ENCODE measurements at places on chromosomes 16 and 17. TPM values are rescaled to one million over a fixed set of nuclear protein-coding genes. Genes with fewer than 3 reads are reported as not detected.

DNA sequence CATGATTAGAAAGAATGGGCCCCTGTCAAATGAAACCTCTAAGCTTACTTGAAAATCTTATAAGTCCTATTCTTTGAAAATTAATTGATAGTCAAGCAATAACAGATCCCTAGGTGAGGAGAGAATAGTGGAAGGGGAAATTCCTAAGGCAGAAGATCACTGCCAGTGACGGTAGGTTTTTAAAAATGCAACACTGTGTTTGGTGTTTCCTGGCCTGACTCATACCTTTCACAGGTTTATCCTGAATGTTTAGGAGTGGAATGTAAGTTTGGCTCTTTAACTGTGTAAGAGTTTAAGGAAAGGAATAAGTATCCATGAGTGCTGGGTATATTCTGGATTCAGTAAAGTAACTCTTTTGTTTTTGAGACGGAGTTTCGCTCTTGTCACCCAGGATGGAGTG, 23.8 kb downstream of the HAPSTR1 start:
- H3K4me1 ChIP-seq: peaks cover 71% of the 10 kb centered on the region
- H3K27me3 ChIP-seq: no peaks in the 10 kb centered on the region
- H3K27ac ChIP-seq: no peak overlapping the region
- peaks cover 3% of the 10 kb centered on the region for H3K36me3 ChIP-seq
- DNase-seq: no peak

DNA sequence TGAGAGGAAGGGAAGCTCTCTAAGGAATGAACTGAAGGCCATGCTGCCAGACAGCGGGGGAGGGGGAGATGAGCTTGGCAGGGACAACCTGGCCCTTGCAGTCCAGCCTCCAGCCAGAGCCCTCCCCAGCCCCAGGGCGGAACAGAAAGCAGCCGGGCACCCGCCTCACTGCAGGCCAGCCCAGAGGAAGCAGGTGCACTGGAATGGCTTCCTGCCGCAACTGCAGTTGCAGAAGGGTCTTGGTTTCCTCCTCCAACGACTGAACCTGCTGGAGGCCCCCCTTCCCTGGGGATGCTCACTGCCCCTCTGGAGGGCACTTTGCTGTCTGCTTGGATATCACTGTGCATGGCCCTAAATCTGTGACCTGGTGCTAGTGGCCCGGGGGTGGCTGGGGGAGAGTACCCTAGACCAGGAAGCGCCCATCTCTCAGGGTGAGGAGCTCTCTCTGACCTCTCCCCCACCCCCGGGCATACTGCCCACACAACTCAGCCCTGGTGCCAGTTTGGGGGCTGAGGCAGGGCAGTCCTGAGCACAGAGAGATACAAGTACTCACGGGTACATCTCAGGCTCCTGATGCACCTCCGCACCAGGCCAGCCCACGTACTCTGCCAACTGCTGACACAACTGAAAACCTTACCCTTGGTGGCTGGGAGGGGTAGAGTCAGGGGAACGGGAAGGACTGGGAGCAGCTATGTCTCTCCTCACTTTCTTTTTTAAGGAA, 41.1 kb downstream of the MYO18A start:
- H3K36me3 ChIP-seq: no peaks in the 10 kb centered on the region
- peak; percentile 76 for DNase-seq
- no peaks in the 10 kb centered on the region for H3K27me3 ChIP-seq
- H3K4me3 ChIP-seq: peak overlapping the region; percentile 61
- peak overlapping the region; percentile 93 for H3K27ac ChIP-seq
- peaks cover 49% of the 10 kb centered on the region for H3K4me1 ChIP-seq

DNA sequence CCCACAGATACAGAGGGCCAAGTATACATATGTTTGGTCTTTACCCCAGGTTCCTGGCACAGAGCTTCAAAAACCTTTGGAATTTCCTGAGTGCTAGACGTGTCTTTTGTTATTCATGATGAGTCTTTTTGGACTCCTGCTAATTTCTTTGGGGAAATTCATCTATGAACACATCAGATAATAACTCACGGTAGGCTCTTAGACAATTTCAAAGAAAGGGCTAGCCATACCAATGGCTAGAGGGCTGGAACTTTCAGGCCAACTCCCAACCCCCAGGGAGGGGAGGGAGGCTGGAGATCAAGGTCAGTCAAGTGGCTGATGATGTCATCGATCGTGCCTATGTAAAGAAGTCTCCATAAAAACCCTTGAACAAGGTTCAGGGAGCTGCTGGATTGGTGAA, 101.9 kb downstream of the STX8 start:
- no peak for DNase-seq
- no peaks in the 10 kb centered on the region for H3K27me3 ChIP-seq
- H3K4me1 ChIP-seq: peaks cover 10% of the 10 kb centered on the region
- no peaks in the 10 kb centered on the region for H3K36me3 ChIP-seq

DNA sequence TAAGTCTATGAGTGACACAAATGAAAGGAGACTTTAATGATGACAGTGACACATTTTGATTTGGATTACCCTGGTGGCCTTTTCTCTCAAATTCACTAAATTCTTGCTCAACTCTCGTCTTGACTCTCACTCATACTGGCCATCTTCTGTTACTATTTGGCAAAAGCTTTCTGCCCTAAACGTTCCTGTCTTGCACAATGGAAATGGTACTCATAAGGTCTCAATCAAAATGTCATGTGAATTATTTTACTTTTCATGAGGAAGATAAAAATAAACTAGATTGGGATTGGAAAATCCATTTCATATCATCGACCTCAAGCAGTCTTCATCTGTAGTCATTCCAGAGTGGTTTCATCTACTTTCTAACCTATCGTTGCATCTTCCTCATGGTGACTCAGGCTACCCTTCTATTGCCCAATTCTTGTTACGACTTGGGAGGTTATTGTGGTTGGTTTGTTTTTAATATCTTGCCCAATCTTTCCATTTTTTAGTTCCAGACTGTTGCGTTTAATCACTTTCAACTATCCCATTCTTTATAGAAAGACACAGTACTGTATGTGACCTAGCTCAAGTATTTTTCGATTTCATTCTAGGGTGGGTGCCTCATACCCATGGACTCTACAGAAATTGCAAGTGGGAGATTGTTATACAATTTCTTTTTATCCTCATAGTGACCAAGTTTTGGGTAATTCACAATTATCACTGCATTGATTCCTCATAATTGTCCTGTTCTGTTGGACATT, 317.2 kb upstream of the KCNJ16 start:
- no peak overlapping the region for H3K27ac ChIP-seq
- no peaks in the 10 kb centered on the region for H3K36me3 ChIP-seq
- no peak overlapping the region for H3K4me3 ChIP-seq
- no peak for DNase-seq

- no peaks in the 10 kb centered on the region for H3K27me3 ChIP-seq
- peaks cover 15% of the 10 kb centered on the region for H3K4me1 ChIP-seq
- no peaks in the 10 kb centered on the region for H3K36me3 ChIP-seq
- H3K4me3 ChIP-seq: no peak overlapping the region
- peak; percentile 35 for DNase-seq
Observed at GRCh38 chr17:77802811-77803220, 155.7 kb upstream of the TNRC6C start.

DNA sequence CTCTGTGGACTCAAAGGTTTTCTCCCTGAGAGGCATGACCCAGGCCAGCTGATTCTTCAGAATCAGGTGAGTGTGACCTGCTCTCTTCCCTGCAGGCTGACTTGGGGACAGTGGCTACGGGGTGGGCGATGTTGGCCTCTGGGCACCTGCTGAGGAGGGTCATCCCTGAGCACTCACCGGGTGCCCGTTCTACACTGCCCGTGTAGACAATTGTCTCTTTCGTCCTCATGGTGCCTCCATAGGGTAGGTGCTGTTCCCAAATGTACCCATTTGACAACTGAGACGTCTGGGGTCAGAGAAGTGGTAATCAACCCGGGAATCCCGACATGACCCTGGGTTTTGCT, 74.8 kb downstream of the GOSR1 start:
- no peak for DNase-seq
- H3K4me1 ChIP-seq: no peaks in the 10 kb centered on the region
- H3K36me3 ChIP-seq: no peaks in the 10 kb centered on the region
- H3K27me3 ChIP-seq: no peaks in the 10 kb centered on the region

DNA sequence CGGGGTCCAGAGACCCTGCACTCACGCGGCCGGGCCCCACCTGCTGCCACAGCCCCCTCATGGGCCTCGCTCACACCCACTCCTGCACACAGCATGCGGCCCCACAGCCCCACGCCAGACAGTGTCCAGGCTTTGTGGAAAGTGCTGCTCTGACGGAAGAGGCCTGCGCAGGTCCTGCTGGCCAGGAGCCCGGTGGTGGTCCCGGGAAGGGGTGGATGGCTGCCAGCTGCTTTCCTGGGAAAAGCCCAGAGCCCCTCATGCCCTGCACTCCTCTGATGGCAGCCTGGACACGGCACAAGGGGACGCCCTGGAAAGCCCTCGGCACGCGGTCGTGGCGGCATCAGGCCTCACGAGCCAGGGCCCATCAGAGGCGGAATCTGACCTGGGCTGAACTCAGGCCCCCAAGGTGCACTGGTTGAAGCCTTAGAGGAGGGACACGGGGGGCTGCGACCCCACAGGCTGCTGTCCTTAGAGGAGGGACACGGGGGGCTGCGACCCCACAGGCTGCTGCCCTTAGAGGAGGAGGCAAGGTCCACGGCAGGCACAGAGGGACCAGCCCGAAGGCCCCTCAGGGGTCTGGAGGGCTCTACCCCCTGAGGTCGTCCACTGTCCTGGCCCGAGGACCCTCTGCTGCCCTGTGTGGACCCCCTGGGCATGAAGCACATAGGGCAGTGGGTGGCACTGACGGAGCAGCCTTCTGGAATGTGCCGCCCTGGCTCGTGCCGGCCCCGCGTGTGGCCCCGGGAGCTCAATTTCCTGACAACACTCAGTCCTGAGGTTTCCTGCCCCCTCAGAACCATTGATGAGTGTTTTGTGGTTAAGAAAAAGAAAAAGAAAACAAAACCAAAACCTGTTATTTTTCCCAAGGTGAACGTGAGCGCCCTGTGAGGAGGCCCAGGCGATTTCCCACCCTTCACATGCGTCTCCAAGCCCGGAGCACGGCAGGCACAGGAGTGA, 22.1 kb downstream of the SOX8 start:
- H3K27ac ChIP-seq: no peak overlapping the region
- no peak for DNase-seq
- peaks cover 7% of the 10 kb centered on the region for H3K4me1 ChIP-seq

GRCh38 chr16:73216932-73217331, 169.0 kb upstream of the ZFHX3 start:
- no peaks in the 10 kb centered on the region for H3K27me3 ChIP-seq
- H3K27ac ChIP-seq: no peak overlapping the region
- H3K36me3 ChIP-seq: no peaks in the 10 kb centered on the region
- H3K4me1 ChIP-seq: no peaks in the 10 kb centered on the region
- H3K4me3 ChIP-seq: no peak overlapping the region

GRCh38 chr17:8256291-8256690, 7.2 kb downstream of the PFAS start:
- H3K27ac ChIP-seq: no peak overlapping the region
- H3K4me1 ChIP-seq: no peaks in the 10 kb centered on the region
- no peak overlapping the region for H3K4me3 ChIP-seq
- no peaks in the 10 kb centered on the region for H3K27me3 ChIP-seq

DNA sequence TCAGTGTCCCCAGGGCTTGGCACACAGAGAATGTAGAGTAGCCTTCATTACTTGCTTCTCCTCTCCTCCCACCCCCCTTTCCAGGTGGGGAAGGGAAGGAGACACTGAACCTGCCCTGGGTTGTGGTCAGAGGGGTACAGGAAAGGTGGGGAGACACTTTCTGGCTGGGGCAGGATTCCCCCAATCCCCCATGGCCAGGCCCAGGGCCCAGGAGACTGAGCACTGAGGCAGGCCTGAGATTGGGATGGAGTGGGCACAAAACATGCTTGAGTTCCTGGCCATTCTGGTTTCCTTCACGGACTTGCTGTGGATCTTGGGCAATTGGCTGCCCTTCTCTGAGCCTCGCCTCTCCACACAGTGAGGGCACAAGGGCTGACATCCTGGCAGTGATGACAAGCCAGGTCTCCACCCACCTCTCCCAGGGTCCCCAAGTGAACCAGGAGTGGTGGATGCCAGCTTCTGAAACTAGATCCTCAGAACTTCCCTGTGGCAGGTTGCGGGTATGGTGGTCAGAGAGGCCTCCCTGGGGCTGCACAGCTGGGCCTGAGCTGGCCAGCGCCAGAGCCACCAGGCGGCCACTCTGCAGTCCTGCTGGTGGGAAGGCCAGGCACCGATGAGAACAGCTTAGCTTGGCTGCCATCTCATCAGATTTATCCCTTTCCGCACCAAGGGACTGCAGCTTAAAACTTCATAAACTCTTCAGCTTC, 9.3 kb downstream of the ZNF629 start:
- peaks cover 32% of the 10 kb centered on the region for H3K36me3 ChIP-seq

DNA sequence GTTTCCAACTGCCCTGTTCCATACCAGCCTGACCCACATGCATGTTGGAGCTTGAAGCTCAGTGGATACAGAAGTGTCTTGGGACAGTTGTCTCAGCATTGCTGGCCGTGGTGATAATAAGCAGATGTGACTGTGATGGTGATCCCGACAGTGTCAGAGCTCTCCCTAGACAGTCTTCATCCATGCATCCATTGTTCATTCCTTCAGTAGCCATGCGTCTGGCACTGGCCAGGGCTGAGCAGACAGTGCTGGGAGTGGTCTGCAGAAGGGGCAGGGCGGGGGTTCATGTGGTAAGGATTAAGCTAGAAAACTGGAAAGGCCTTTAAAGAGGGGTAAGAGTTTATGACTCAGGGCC, 68.1 kb downstream of the GNAO1 start:
- H3K27me3 ChIP-seq: no peaks in the 10 kb centered on the region
- no peaks in the 10 kb centered on the region for H3K36me3 ChIP-seq
- no peak overlapping the region for H3K27ac ChIP-seq
- no peak overlapping the region for H3K4me3 ChIP-seq

DNA sequence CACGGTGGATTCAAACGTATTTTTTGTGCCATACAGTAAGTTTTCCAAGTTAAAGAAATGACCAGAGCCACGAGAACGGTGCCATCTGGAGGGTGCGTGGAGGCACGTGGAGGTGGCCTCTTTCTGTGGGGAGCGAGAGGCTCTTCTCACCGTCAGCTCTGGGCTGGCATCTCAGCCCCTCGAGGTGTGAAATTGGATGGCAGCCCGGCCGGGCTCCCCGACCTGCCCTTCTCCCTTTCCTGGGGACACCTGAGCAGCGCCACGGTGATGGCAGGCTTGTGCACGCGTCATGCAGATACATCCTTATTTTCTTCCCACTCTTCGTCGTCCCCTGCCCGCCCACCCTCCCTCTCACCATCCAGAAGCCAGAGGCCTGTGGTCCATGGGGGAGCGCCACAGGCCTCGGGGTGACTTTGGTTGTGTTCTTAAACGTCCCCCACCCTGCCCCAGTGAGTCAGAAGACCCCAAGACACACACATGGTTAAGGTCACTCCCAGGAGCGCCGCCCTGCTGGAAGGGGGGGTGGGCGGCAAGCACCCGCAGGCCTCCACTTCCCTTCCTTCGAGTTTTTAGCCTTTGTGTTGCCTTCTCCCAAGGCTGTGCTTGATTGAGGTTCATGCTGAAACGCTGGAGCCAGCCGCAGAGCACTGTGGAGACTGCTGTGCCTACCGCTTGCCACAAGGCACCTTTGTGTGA, 109.4 kb downstream of the BANP start:
- H3K36me3 ChIP-seq: peaks cover 21% of the 10 kb centered on the region
- no peaks in the 10 kb centered on the region for H3K27me3 ChIP-seq
- peaks cover 21% of the 10 kb centered on the region for H3K4me1 ChIP-seq
- no peak overlapping the region for H3K4me3 ChIP-seq

EPN3 gene
- 8.9 TPM for total RNA-seq

MYH1 gene
- not detected for total RNA-seq

PRKAR1A gene
- total RNA-seq: 1,010 TPM

SLC22A31 gene
- not detected for total RNA-seq

NOXO1 gene
- not detected for total RNA-seq

NACA2 gene
- total RNA-seq: not detected

GNAO1 gene
- 8.1 TPM for total RNA-seq

Measured in heart left ventricle (tissue), 16 donors.